Activated CD4-positive, alpha-beta memory T cell treated with anti-CD3 and anti-CD28 coated beads for 36 hours (primary cell): ENCODE measurements at places on chromosomes 2 and 18. TPM values are rescaled to one million over a fixed set of nuclear protein-coding genes. Genes with fewer than 3 reads are reported as not detected.
A peak's percentile ranks its signal among the peaks of the same experiment; 100 is the strongest.

Gene TMEM200C
- total RNA-seq = not detected

Gene KLHL30
- total RNA-seq = not detected

DNA sequence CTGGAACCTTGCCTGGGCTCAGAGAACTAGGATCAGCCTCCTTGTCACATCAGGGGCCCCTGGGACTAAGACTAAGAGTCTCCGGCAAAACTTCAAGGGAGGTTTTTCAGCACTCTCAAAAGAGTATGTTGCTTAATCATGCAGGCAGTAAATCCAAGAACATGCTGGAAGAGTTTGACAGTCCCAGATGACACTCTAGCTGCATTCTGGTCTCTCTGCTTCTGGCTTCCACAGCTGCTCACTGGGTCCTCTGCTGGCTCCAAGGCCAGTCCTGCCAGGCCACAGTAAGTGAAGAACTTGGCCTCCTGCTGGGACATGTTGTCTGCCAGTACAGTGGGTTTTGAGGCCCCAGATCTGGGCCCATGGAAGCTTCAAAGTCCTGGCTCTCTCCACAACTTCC lies 45.2 kb upstream of the IL1RL1 start:
- DNase-seq = no peak
- H3K4me1 ChIP-seq = peaks cover 19% of the 10 kb centered on the region
- no peaks in the 10 kb centered on the region for H3K36me3 ChIP-seq
- H3K27me3 ChIP-seq = peaks cover 5% of the 10 kb centered on the region
- no peak overlapping the region for H3K27ac ChIP-seq

Gene SERPINB5
- total RNA-seq = not detected

DNA sequence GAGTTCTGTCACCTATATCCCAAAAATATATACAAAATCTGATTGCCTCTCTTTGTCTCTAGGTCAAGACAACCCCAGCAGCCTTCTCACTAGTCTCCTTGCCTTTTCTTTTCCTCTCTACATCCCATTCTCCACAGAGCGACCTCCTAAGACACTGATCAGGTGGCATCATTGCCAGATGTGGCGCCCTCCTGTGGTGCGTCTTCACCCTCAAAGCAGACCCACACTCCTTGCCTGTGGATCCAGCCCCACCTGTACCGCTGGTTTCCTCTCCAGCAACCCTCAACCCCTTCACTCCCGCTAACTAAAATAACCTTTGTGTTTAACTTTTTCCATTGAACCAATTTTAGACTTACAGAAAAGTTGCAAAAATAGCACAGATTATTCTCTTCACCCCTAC lies 273.3 kb downstream of the GLI2 start:
- H3K36me3 ChIP-seq = no peaks in the 10 kb centered on the region
- no peak overlapping the region for H3K4me3 ChIP-seq
- H3K27me3 ChIP-seq = peaks cover 15% of the 10 kb centered on the region
- DNase-seq = no peak

Gene USP40
- 21.5 TPM for total RNA-seq

GRCh38 chr2:110104025-110104771 lies 11.4 kb downstream of the MALL start:
- H3K27me3 ChIP-seq = peaks cover 42% of the 10 kb centered on the region
- DNase-seq = no peak
- H3K27ac ChIP-seq = no peak overlapping the region
- H3K4me3 ChIP-seq = no peak overlapping the region
- H3K36me3 ChIP-seq = no peaks in the 10 kb centered on the region
- peaks cover 4% of the 10 kb centered on the region for H3K4me1 ChIP-seq

DNA sequence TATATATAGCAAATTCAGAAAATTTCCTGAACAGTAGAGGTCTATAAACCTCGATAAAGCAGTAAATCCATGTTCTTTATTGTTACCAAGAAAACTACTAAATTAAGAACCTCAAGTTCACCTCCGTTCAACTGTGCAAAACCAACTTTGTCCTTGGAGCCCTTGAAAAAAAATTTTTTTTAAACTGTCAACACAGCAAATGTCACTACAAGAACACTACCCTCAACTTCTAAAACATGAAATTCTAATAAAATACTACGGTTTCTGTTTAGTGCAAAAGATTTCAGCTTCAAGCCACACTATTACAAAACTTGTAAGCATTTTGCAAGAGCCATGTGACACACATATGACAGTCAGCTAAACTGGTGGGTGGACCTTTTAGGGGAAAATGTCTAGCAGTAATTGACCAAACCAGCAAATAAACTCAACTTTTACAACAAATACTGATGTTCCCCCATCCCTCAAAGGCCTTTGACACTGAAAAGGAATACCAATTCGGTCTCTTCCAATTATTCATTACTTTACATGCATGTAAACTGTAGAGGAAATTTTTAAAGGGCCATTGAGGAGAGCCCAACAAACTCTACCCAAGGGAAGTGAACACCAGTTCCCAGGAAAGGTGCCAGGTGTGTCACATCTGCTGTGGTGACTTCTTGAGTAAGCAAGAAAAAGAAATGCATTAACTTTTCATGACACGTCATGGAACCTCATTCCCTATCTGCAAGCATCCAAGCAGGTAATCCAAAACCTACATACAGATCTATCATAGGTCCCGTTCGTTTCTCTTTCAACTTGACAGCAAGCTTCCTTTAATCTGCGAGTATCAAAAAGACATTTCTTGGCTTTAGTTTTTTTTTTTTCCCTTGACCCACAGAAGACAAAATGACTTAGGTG lies 1.4 kb downstream of the RAB1A start:
- peak overlapping the region; percentile 95 for H3K27ac ChIP-seq
- peaks cover 4% of the 10 kb centered on the region for H3K36me3 ChIP-seq
- DNase-seq = peak; percentile 47
- peak overlapping the region; percentile 96 for H3K4me3 ChIP-seq
- H3K4me1 ChIP-seq = peaks cover 41% of the 10 kb centered on the region
- H3K27me3 ChIP-seq = no peaks in the 10 kb centered on the region

Gene LIMS2
- total RNA-seq = 13.1 TPM

GRCh38 chr2:101884423-101884822 lies 107.3 kb upstream of the IL1R2 start:
- DNase-seq = no peak
- no peaks in the 10 kb centered on the region for H3K27me3 ChIP-seq
- no peak overlapping the region for H3K4me3 ChIP-seq
- peaks cover 21% of the 10 kb centered on the region for H3K4me1 ChIP-seq

DNA sequence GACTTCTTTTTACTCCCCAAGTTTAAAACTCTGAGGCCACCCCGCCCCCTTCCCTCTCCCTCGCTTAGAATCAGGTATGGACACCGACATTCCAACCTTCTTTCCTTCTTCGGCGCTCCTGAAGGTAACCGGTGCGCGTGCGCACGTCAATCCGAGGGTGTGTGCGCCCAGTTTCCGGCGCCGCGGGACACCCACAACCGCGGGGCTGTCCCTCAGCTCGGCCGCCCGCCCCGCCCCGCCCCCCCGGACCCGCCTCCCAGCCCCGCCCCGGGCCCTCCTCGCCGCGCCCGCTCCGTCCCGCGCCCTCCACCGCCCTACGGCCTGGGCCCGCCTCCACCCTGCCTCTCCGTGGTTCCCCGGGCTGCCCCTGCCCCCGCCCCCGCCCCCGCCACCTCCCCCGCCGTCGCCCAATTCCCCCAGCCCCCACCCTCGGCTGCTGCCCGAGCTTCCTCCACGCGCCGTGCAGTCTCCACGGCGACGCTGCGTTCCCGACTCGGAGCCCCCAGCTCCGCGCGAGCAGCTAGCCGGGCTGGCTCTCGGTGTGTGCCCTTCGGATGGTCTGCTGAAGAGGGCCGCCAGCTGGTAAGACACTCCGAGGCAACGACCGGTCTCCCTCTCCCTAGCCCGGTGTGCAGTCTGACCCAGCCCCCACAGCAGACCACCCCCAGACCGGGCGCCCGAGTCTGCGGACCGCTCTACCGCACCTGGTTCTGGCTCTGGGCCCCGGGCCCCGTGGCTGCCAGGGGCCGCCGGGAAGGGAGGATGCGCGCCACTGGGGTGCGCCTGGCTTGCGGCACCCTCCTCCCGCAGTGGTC lies 635 bp downstream of the ERICH2 start:
- H3K4me1 ChIP-seq = peaks cover 7% of the 10 kb centered on the region
- no peak overlapping the region for H3K27ac ChIP-seq

Gene STK36
- total RNA-seq = 15.9 TPM

- no peak overlapping the region for H3K27ac ChIP-seq
- no peaks in the 10 kb centered on the region for H3K36me3 ChIP-seq
- H3K27me3 ChIP-seq = no peaks in the 10 kb centered on the region
- H3K4me1 ChIP-seq = no peaks in the 10 kb centered on the region
These were observed 263.0 kb downstream of the NDUFA10 start for GRCh38 chr2:239762106-239762505.

Gene TMX3
- 42.4 TPM for total RNA-seq

Gene AMER3
- total RNA-seq = not detected

- H3K36me3 ChIP-seq = peaks cover 2% of the 10 kb centered on the region
- no peak overlapping the region for H3K4me3 ChIP-seq
- peaks cover 18% of the 10 kb centered on the region for H3K27me3 ChIP-seq
- no peak overlapping the region for H3K27ac ChIP-seq
- H3K4me1 ChIP-seq = peaks cover 35% of the 10 kb centered on the region
These were observed 116.1 kb downstream of the ATL2 start for GRCh38 chr2:38260972-38261371.

DNA sequence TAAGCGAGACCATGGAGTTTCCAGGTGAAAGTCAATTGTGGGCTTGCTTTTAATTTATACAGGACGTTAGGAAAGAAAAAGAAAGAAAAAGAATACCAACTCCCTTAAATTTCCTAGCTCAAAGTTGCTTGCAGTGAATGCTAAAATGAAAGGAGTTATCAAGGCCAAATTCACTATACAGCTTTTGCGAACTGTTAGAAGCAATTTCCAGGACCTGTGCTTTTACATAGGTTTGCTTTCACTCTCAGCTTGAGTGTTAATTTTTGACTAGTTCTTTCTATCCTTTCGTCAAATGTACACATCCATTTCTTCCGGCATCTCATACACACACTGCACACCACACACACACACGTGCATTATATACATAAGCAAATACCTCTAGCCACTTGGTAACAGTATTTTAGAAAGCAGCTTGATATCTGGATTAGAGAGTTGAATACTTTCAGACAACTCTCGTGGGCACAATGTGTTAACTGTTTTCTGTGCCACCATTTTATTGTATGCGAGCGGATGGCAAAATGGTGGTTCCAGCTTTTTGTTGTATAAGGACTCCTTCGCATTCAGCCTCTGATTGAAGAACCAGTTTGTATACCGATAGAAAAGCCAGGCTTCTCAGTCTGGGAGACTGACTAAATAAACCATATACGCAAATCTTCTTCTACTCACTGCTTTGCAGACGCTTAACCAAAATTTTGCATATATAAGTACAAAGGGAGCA lies 381.8 kb downstream of the MTX2 start:
- H3K4me3 ChIP-seq = no peak overlapping the region
- peaks cover 2% of the 10 kb centered on the region for H3K4me1 ChIP-seq
- no peak overlapping the region for H3K27ac ChIP-seq
- no peak for DNase-seq
